Fibroblast of skin of left quadriceps (primary cell): ENCODE measurements at places on chromosomes 4 and X.

GRCh38 chrX:115409551-115409950, 120.0 kb downstream of the LUZP4 start:
- no peak for DNase-seq

DNA sequence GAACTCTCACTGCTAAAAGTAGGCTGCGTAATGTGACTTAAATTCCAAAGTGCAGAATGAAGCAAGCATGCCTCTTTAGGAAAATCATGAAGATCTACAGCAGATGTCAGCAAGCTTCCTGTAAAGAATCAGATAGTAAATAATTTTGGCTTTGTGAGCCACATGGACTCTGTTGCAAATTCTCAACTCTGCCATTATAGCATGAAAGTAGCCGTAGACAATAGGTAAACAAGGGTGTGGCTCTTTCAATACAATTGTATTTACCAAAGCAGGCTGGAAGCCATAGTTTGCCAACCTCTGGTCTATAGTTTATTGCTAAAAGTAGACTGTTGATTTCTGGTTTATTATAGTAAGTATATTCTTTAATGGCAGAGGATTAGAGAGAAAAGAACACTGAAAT, 80.3 kb upstream of the FAM9B start:
- DNase-seq, result no peak

GRCh38 chr4:88409206-88409605, 30.6 kb downstream of the HERC6 start:
- no peak for DNase-seq

DNA sequence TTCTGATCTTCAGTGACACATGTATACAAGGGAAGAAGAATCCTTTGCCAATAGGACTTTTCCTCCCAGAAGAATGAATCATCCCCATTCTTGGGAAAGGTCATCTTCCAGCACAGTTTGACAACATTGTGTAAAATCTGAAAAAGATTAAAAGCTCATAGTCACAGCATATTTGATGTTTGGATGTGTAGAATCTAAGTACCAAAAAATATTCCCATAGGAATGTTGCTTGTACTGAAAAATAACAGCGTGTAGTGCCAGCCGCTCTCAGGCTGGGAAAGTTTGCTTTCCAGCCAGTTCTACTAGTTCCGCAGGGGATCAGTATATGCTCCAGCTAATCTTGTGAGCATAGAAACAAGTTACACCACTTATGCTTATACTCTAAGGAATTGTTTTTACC, 74.7 kb upstream of the IL13RA1 start:
- no peak for DNase-seq

- DNase-seq, result no peak
Measured at GRCh38 chrX:68894142-68894512, 65.3 kb downstream of the EFNB1 start.

GRCh38 chr4:71732066-71732465, 51.8 kb downstream of the GC start:
- no peak for DNase-seq

DNA sequence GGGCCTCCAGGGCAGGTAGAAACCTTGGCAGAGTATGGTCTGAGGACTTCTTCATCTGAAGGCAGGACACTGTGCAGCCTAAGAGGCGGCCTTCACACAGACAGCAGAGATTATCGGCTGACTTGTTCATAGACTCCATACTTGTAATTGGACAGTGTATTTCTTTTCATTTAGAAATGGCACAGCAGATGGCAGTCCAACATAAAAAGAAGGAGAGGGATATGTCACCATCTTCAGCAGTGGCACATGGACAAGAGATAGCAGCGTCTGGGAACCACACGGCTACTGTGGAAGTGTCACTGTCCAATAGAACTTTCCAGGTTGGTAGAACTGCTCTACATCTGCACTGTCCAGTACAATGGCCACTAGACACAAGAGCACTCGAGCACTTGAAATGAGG, 21.7 kb upstream of the GEMIN8 start:
- no peak for DNase-seq

- DNase-seq, result no peak
Measured at GRCh38 chr4:54842226-54842625, 184.5 kb downstream of the KIT start.

DNA sequence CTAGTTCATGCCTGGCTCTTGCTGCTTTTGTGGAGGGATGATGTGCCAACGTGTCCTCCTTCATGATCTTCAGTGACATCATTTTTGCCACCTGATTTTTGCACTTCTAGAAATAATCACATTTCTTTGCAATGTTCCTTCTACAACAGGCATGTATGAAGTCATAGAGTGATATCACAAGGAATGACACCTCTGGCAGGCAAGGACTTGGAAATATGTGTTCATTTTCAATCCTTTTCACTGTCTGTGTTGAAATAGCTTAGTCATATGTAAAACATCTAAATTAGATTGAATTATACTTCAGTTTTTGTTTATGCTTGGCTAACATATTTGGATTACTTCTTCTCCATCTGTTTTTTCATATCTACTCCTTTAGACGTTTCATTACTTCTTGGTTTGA, 221.2 kb upstream of the STK26 start:
- DNase-seq, result no peak

- no peak for DNase-seq
Measured at GRCh38 chr4:189221691-189222090, 719.0 kb upstream of the FRG1 start.

- DNase-seq, result no peak
Measured at GRCh38 chr4:71847300-71847699, 63.4 kb upstream of the GC start.

DNA sequence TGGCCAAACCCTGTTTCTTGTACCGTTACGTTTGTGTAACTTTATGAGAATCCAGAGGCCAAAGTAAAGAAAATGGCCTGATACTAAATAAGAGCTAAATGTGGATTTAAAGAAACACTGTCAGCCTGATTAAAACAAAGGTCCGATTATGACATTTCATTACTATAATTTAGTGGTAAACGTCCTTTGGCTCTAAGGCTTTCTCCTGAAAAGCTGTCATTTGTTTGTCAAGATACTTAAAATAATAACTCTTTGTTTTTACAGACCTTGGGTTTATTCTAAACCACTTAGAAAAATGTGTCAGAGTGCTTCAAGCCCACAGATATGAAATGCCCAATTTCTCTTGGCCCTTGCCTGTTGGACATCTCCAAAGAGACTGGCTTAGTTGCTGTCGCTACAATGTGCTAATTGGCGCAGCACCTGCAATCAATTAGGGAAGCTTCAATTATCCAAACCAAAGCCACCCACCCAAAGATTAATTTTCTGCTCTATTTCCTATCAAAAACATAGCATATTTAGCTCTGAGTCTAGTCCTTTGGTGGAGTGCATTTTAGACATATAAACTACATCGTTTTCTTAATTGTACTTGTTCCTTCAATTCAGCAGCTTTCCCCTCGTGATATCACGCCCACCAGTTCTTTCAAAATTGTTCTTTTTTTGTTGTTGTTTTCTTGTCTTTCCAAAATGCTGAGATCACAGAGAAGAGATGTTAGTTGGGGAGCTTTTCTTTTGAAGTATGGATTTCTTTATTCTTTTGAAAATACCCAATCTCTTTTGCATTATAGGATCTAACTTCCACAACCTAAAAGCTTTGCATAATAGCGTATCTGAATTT, 13.6 kb downstream of the SMIM20 start:
- no peak for DNase-seq

DNA sequence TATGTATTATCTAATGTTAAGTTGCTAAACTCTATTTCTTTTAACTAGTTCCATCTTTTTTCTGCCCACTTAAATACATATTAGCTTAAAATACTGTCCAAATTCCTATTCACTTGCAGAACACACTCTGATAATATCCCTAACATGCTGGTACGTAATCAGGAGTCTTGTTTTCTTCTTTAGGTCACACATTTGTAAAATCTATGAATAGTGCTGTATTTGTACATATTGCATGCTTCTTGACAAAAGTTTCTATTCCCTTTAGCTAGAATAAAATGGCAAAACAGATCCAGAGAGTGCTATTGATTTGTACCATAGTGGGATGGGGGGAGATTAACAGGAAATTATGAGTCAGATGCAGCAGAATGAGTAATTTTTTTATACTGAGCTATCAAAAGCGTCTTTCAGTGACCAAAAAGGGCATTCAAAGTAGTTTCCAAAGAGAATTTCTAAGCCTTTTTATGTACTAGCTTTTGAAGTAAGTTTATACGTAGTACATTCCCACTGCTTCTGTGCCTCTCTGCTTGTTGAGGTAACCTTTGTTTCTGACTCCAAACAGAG, 126.5 kb downstream of the PTPN13 start:
- DNase-seq, result peak; percentile 17

DNA sequence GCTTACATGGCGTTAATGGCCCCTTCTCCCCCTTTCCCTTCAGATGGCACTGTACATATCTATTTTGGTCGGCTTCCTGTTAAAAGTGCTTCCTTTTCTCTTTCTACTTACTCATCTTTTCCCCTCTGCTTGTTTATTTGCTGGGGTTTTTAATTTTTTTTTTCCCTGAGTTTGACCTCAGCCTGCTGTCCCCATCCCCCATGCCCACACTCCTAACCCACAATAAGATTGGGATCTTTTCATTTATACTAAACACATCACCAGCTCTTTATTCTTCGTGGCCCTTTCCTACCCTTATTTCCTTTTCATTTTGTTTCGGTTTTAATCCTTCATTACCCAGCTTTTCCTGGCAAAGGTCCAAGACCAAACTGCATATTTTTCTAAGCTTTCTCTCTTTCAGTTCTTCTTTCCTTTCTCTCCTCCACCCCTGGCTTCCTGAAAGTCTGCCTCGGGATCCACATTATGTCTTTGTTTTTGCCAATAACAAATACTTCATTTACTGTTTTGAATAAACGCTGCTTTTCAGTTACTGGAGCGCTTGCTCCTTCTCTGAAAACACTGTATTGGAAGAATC, 152.0 kb upstream of the USP9X start:
- DNase-seq, result no peak

DNA sequence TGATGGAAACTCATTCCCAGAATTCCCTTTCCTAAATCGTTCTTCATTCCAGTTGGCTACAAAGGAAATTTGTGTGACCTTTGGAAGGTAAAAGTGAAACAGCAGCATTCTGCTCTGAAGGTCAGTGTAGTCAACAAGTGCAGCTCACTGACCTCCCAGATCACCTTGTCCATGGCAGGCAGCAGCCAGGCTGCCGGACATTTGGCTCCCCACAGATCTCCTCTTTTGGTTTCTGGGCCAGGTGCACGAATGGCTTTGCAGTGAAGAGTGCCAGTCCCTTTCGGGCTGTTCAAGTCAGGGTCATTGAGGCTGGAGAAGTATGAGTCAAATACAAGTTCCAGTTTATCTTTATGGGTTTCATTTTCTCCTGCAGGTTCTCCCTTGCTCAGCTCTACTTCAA, 14.3 kb downstream of the GPRIN3 start:
- DNase-seq, result no peak

DNA sequence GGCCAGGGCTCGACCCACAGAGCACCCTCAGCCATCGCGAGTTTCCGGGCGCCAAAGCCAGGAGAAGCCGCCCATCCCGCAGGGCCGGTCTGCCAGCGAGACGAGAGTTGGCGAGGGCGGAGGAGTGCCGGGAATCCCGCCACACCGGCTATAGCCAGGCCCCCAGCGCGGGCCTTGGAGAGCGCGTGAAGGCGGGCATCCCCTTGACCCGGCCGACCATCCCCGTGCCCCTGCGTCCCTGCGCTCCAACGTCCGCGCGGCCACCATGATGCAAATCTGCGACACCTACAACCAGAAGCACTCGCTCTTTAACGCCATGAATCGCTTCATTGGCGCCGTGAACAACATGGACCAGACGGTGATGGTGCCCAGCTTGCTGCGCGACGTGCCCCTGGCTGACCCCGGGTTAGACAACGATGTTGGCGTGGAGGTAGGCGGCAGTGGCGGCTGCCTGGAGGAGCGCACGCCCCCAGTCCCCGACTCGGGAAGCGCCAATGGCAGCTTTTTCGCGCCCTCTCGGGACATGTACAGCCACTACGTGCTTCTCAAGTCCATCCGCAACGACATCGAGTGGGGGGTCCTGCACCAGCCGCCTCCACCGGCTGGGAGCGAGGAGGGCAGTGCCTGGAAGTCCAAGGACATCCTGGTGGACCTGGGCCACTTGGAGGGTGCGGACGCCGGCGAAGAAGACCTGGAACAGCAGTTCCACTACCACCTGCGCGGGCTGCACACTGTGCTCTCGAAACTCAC, 3.6 kb downstream of the MID1IP1 start:
- no peak for DNase-seq

DNA sequence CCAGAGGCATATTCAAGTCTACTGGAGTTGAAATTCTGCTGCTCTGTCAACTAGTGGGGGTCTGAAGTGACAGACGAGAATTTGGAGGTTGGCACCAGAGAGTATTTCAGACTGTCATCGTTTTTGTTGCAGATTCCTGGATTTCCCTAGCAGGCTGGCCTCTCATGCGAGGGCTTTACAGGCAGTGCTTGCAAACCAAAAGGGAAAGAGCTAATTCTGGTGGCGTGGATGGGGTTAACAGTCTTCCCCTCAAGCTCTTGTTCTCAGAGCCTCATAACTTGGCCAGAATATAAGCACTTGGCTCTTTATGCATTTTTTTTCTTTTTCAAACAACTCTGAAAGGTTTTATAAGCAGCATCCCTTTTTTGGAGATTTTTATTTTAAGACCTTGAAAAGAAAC, at the start of gene SPARCL1:
TSS of gene SPARCL1 (minus strand) at position 190 of the 400 bp plus-strand sequence. CDS start 29,802 bp downstream, outside the sequence.
- no peak for DNase-seq

DNA sequence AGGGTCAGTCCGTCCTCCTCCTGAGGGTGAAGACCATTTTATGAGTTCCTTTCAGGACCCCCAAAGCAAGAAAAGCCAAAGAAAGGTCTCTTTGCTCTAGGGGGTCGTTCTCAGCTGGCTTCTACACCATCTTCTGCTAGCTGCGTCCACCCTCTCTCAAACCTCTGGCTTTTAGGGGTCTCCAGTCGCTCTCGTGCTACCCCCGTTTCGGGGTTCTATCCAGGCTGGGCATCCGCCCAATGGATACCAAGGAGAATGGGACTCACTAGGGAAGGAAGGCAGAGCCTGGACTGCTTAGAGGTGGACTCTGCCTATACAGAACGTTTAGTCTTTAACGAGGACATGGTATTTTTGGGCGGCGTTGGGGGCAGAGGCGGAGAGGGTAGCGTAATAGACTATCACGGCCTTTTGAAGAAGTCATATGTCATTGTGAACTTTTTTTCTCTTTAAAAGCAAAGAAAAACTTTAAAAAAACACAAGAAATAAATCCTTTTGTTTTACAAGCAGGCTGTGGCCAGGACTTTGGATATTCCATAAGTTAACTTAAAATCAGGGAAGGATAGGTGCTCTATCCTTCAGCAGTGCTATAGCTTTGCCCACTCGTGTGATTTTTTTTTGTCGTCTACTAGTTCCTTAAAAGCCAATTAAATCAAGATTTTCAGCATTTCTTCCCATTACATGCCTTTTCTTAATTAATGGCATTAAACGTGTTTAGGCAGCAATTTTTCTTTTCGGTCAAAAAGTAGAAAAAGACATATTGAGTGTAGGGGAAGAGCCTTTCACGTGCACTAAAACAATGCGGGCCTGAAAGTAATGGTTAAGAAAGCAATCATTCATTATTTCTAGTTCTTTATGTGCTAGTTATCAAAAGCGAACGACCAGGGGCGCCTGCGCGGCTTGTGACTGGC, 7.2 kb upstream of the PITX2 start:
- no peak for DNase-seq
